Right atrium auricular region (tissue), 2 donors: ENCODE measurements at places on chromosomes 6 and 20. TPM values are rescaled to one million over a fixed set of nuclear protein-coding genes. Genes with fewer than 3 reads are reported as not detected.
A peak's percentile ranks its signal among the peaks of the same experiment; 100 is the strongest.

GRCh38 chr6:141677598-141678211 lies 455.0 kb upstream of the GJE1 start:
- no peaks in the 10 kb centered on the region for H3K27me3 ChIP-seq
- H3K4me1 ChIP-seq = no peaks in the 10 kb centered on the region
- H3K36me3 ChIP-seq = no peaks in the 10 kb centered on the region
- no peak overlapping the region for H3K4me3 ChIP-seq
- DNase-seq = no peak

GRCh38 chr20:54257071-54257816 lies 49.4 kb downstream of the PFDN4 start:
- no peak overlapping the region for H3K27ac ChIP-seq
- DNase-seq = no peak
- H3K36me3 ChIP-seq = no peaks in the 10 kb centered on the region
- H3K4me3 ChIP-seq = no peak overlapping the region

- no peaks in the 10 kb centered on the region for H3K4me1 ChIP-seq
- peak overlapping the region; percentile 88 for H3K27ac ChIP-seq
- H3K4me3 ChIP-seq = no peak overlapping the region
- H3K27me3 ChIP-seq = no peaks in the 10 kb centered on the region
- H3K36me3 ChIP-seq = no peaks in the 10 kb centered on the region
Observed at GRCh38 chr20:38109591-38110524, 55.2 kb downstream of the TGM2 start.

- no peaks in the 10 kb centered on the region for H3K36me3 ChIP-seq
- H3K27ac ChIP-seq = no peak overlapping the region
- no peak for DNase-seq
- no peak overlapping the region for H3K4me3 ChIP-seq
- no peaks in the 10 kb centered on the region for H3K4me1 ChIP-seq
- H3K27me3 ChIP-seq = no peaks in the 10 kb centered on the region
Observed at GRCh38 chr20:55153001-55153645, 677.7 kb downstream of the DOK5 start.

DNA sequence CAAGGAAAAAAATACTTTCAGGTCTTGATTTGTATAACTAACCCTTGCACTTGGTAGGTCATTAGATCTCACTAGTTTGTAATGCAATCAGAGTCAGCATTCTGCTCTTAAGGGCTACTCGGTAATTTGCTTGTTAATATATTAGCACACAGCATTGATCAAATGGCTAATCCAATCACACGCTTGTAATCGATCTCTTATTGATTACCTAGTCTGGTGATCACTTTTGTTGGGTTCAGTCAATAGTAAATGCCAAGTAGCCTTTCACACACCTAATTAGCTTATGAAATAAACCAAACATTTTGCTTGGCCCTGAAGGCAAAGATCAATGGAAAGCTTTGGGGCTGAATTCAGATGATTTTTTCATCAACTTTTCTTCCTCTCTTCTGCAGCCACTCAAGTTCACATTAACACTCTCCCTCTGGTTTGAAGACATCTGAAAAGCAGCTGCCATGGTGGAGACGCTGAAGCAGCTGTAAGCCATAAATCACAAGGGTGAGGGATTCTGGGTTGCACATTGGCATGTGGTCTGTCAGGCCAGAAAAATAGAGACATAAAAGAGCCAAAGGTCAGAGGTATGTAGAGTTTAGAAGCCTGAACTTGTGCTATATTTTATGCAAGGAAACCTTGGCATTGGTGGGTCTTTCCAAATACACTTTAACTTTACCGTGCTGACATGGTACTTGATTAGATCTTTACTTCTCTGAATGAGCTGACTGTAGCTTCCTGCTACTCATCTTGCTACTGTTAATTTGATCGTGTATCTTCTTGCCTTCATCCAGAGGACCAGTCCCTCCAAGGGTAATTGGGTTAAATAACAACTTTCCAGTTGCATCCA lies 234.4 kb downstream of the SIM1 start:
- no peak overlapping the region for H3K27ac ChIP-seq
- H3K27me3 ChIP-seq = no peaks in the 10 kb centered on the region
- no peaks in the 10 kb centered on the region for H3K36me3 ChIP-seq
- no peak for DNase-seq
- H3K4me1 ChIP-seq = no peaks in the 10 kb centered on the region

DNA sequence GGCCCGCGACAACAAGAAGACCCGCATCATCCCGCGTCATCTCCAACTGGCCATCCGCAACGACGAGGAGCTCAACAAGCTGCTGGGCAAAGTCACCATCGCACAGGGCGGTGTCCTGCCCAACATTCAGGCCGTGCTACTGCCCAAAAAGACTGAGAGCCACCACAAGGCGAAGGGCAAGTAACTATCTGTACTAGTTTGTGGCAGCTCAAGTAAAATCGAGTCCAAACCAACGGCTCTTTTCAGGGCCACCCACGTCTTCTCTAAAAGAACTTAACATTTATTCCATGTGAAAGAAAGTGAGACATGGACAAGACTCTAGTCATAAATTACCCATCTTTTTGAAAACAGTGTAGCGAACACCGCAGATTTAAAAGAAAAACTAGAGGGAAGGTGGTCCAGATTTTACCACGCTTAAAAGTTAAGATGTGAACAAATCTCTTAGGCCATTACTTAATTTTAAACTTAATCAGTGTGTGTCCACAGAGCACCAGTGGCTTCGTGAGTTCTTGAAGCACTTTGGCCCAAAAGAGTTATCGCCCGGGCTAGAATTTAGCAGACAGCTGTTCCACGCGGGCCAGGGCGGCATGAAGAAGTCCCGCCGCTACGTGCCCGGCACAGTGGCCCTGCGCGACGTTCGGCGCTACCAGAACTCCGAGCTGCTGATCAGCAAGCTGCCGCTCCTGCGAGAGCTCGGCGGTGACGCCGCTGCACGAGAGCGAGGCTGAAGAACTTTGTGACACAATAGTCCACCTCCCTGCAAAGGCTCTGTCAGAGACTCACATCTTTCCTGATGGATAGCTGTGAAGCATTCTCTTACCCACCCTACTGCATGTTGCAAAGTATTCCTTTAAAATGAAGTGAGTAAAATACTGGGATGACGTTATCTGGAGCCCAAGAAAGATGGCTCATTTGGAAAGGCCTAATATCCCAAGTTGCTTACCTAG lies 113.9 kb upstream of the PRSS16 start:
- peak; percentile 72 for DNase-seq
- no peaks in the 10 kb centered on the region for H3K27me3 ChIP-seq
- peaks cover 20% of the 10 kb centered on the region for H3K4me1 ChIP-seq
- H3K27ac ChIP-seq = peak overlapping the region; percentile 92

DNA sequence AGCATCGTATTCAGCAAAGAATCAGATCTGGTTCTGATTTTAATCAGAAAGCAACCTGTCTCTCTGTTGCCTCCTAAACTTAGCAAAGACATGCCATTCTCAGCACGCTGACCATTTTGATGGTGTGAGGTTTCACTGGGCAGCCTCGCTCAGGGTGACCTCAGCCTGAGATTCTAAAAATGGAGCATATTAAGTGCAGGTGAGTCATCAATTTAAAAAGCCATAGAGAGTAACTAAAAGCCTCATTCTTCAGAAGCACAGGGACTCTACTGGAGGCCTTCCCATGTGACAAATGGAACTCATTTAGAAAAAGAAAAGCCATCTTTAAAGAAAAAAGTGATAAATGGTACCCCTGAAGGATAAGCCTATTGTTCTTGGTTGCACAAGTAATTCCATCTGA lies 91.3 kb downstream of the FILIP1 start:
- H3K4me1 ChIP-seq = peaks cover 53% of the 10 kb centered on the region
- no peak overlapping the region for H3K4me3 ChIP-seq
- H3K27me3 ChIP-seq = no peaks in the 10 kb centered on the region
- no peaks in the 10 kb centered on the region for H3K36me3 ChIP-seq
- H3K27ac ChIP-seq = peak overlapping the region; percentile 37
- no peak for DNase-seq

DNA sequence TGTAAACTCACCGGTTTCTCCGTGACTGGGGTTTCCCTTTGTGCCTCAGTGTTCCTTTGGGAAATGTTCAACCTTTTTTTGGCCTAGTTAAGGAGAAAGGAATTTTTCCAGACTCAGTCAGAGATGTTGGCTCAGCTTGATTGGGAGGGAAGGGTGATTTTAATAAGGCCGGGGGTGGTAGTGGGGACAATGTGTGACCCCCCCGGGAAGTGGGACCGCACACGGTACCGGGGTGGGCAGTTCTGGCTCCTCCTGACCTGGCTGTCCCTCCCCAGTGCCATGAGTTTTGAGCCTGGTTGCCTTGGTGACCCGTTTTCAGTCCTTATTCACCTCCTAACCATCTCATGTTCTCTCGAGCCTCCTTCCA lies 132.7 kb downstream of the SNX5 start:
- H3K4me1 ChIP-seq = peaks cover 32% of the 10 kb centered on the region
- H3K36me3 ChIP-seq = no peaks in the 10 kb centered on the region
- DNase-seq = no peak
- no peaks in the 10 kb centered on the region for H3K27me3 ChIP-seq

GRCh38 chr6:132548746-132549463 lies 3.6 kb upstream of the TAAR8 start:
- no peak for DNase-seq
- no peaks in the 10 kb centered on the region for H3K36me3 ChIP-seq
- no peak overlapping the region for H3K27ac ChIP-seq
- H3K4me1 ChIP-seq = no peaks in the 10 kb centered on the region
- H3K4me3 ChIP-seq = no peak overlapping the region

SLC17A1 gene
- not detected for total RNA-seq

CRISP3 gene
- total RNA-seq = not detected

GDAP1L1 gene
- total RNA-seq = not detected

KIF6 gene
- total RNA-seq = not detected

MMP24 gene
- total RNA-seq = 3.8 TPM

DNAH8 gene
- total RNA-seq = not detected

EFCAB8 gene
- total RNA-seq = not detected

EYS gene
- not detected for total RNA-seq
